ENCODE measurements at places on chromosomes 3 and 15.

- no peak for DNase-seq
Measured at GRCh38 chr15:42825599-42825998, 88.7 kb upstream of the CDAN1 start.

DNA sequence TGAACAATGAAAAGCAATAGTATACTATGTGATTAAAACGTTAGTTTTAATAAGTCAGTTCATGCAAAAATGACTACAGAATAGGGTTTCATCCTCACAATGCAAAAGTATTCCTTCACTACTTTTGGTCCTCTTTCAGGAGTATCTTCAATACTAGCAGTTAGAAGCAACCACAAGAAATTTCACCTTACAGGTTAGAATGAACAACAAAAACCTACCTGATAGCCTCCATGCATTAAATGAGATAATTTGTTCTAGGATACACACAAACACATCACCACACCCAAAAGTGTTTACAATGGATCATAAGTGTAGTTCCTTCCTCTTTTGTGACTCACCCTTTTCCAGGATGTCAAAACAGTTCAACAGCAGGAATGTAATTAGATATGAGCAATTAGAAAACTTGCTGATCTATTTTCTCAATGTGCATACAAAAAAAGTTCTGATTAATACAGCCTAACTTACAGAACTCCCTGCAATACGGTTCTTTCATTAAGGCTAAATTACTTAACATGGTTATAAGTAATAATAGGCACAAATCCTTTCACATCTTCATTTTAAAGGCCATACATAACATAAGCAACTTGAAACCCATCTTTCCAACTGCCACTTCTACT is 21.6 kb downstream of the UACA start:
- no peak for DNase-seq

GRCh38 chr3:185079625-185080024 is 73.2 kb downstream of the C3orf70 start:
- no peak for DNase-seq

GRCh38 chr3:194025119-194025518 is 110.8 kb upstream of the HES1 start:
- no peak for DNase-seq

- DNase-seq: no peak
Measured at GRCh38 chr15:22253676-22254408, 173.5 kb downstream of the OR4M2 start.

DNA sequence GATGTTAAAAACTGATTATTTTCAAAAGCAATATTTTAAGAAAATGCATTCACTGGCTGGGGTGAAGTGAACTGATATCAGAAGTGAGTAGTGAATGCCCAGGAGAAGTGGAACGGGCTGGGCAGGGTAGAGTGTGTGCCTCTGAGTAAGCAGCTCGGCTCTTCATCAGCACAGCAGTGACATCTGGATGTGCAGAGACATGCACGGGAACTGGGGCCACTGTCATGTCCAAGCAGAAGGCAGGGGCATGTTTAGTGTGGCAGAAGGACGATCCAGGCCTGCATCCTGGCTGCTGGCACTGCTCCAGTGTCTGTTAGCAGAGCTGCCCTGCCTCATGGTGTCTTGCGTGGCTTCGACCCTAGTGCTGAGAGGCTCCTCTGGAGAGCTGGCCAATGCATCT is 305.6 kb upstream of the LRRFIP2 start:
- DNase-seq: no peak

GRCh38 chr3:122513386-122514122 is 1.2 kb downstream of the KPNA1 start:
- DNase-seq: no peak

DNA sequence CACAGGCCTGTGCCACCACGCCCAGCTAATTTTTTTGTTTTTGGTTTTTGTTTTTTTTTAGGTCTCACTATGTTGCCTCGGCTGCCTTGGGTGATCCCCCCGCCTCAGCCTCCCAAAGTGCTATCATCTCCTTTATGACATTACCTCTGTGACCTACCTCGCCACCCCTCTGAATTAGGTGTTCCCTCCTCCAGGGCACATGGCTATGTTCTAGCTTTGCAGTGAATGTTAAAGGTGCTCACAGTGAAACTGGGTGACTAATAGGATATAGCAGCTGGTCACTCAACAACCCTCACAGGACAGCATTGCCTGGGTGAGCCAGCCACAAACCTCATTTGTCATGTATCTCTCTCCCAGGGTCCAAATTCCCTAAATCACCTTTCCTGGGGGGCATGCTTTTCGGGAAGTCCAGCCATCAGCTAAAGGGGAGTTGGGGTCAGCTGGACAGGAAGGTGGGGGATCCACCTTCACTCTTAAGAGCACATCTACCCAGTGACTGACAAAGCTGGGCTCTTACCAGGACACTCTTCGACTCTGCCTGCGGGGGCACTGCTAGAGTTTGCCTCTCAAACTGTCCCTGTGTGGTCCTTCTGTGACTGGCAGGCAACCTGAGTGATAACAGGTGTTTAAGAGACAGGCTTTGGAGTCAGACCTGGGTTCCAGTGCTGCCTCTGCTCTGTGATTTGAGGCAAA is 1.6 kb upstream of the TTLL3 start:
- peak; percentile 64 for DNase-seq

DNA sequence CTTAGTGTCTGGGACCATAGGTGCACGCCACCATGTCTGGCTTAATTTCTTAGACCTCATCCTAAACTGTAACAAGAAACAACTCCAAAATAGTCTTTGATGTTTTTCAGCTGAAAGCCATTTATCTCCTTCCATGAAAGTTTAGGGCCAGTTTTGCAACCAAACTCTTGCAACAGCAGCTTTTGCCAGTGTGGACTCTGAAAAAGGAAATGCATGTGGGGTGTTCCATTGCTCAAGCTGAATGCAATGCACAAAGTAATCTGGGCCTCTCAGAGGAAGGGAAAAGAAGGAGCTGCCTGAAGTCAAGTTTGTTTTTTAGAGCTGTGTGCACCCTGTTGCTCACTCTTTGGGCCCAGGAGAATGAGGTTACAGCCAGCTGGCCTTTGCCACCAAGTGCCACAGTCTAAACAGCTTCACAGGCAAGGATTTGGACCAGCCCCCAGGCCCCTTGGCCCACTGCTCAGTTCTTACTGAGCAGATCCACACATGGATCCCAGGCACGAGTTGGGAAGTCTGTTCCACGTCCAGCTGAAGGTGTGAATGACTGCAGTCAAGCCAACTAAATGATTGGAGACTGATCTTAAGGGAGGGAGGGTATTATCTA is 212.3 kb upstream of the LRRFIP2 start:
- DNase-seq: no peak

DNA sequence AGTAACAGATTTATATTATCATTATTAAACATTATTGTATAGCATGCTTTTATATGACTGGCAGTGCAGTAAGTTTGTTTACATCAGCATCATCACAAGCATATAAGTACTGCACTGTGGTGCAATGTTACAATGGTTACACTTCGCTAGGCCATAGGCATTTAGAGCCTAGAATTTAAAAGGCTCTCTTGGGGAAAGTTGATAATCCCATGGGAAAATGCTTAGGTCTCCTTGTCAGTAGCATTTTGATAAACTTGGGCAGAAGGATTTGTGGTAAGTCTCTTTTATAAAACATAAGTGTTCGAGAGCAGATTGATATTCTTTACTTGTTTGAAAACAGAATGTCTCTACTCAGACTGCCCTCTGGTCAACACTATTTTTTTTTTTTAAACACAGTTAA is 7.5 kb downstream of the DTWD1 start:
- DNase-seq: no peak

GRCh38 chr3:194000712-194001111 is 135.2 kb upstream of the HES1 start:
- no peak for DNase-seq

- no peak for DNase-seq
Measured at GRCh38 chr3:127082066-127082465, 99.2 kb downstream of the PLXNA1 start.

- DNase-seq: no peak
Measured at GRCh38 chr3:8441969-8442559, 59.6 kb upstream of the LMCD1 start.

- no peak for DNase-seq
Measured at GRCh38 chr3:9260305-9260704, 10.9 kb upstream of the SRGAP3 start.

DNA sequence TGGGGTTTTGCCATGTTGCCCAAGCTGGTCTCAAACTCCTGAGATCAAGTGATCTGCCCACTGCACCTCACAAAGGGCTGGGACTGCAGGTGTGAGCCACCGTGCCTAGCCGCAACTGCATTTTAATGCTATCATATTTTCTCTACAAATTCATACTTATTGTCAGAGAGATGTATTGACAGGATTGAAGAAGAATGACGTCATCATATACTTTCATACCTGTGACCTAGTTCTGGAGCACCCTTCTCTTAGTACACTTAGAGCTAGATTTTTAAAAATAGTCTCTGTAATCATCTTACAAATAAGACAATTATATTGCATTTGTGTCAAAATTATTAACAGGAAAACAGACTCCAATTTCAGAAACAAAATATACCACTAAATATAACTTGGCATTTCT is 242.8 kb upstream of the PDZRN3 start:
- DNase-seq: no peak

DNA sequence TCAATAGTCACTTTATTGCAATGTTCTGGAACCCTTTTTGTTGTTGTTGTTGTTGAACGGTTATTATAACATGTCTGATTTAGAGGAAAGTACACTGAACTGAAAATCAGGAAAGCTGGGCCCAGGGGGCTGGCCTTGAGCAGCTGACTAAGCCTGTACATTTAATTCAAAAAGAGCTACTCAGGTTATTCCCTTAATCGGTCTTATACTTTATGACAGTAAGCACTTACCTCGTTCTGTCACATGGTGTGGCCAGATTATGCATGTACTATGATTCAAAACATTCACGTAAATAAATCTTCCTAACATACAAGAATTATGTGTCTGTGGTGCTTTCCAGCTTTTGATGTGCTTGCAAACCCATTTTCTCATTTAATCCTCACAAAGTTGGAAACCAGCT is 382.5 kb upstream of the TPRG1 start:
- DNase-seq: no peak

GRCh38 chr15:52680041-52680391 is 828 bp upstream of the ATOSA start:
- no peak for DNase-seq

DNA sequence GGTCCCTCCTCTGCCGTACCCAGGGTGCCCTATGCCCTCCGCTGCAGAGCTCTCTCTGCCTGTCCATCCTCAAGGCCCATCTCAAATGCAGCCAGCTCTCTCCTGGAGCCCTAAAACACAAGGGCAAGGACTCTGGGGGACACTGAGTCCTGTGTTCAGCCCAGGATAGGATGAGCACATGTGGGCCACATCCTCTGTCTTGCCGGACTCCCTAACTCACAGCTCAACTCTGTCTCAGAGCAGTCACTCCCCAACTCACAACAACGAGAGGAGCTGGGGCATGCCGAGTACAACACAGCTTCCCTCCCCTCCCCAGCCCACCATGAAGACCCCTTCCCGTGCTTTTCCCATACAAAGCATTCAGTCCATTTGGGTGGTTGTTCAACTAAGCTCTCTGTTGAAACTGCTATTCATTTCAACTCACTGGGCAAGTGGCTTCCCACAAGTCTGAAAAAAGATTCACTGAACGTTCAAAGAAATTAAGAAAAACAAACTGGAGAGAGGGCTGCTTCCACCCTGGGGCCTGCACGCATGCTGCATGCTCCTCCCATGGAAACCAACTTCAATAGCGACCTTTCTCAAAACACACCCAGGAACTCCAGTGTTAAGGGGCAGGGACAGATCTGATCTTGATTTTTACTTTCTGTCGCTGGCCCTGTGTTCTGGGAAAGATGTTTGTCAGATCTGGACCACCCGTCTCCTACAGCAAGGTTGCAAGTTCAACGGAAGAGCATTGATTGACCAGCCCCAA is 124.3 kb upstream of the IGF1R start:
- no peak for DNase-seq

GRCh38 chr3:76402926-76403325 is 617.6 kb upstream of the ZNF717 start:
- no peak for DNase-seq

DNA sequence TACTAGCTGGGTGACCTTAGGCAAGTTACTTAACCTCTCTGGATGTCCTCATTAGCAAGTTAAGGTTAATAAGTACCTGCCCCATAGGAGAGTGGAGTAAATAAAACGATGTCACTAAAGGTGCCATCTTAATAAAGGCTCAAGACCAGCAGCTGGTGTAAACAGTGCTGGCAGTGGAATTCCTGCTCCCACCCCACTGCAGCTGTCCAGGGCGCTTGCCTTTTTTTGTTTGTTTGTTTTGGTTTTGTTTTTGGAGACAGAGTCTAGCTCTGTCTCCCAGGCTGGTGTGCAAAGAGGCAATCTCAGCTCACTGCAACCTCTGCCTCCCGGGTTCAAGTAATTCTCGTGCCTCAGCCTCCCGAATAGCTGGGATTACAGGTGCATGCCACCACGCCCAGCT is 28.9 kb downstream of the IDH3A start:
- no peak for DNase-seq

- DNase-seq: no peak
Measured at GRCh38 chr3:5889374-5889773, 701.9 kb downstream of the EDEM1 start.

DNA sequence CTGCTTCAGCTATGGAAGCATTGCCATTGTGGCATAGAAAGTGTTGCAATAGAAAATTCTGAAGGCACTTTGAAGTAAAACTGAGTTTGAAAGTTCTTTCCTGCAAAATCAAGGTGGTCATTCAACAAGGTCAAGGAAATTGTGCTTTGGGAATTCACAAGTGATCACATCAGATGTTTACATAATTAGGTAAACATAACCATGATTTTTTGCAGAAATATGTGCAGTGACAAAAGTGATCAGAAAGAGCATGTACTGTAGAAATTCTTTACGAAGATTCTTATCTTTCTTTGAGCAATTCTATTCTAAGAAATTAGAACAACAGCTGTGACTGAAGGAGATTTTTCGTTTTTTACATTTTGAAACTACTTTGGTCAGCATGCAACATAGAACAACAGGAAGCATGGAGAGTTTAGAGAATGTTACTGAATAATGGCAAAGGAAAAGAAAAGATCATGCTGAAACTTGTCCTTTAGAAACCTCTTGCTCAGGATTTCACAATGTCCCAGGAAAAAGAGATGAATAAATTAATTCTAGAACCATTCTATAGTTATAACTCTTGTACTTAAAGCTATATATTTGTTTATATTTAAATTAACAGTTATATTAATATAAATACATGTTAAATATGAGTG is 643.4 kb upstream of the ARPP21 start:
- no peak for DNase-seq

Measured in CD4-positive, alpha-beta T cell treated with Interleukin-6 for 4 hours (primary cell).